Nucleus accumbens (tissue), 56 donors: ENCODE measurements at places on chromosomes 11 and 22.

DNA sequence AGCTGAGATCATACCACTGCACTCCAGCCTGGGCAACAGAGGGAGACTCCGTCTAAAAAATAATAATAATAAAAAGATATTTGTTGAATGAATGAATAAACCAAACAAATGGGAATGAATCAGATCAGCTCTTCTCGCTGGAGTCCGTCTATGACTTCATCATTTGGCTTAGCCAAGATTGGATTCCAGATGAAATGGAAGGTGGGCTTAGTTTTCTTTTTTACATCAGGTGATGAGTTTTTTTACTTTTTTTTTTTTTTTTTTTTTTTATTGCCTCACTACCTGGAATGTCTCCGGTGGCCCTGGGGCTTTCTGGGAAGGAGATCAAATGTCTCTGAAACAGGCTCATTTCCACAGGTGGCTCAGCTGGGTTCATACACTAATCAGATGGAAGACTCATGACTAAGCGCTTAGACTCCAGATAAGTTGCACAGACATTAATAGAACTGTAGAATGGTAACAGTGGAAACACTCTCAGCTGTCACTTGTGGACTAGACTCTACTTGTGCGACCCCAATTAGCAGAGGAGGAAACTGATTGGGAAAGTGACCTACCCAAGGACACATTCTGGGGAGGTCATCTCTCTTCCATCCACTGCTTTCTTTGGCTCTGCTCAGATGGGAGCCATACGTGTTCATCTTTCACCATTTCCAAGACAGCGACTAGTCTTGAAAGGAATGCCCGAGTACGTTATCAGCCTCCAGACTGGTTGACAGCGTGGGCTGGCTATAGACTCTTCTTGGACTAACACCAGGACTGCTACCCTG is 20.5 kb upstream of the RBFOX2 start:
- no peak for DNase-seq

GRCh38 chr11:125768336-125769046 is 10.1 kb downstream of the PATE2 start:
- no peak for DNase-seq

DNA sequence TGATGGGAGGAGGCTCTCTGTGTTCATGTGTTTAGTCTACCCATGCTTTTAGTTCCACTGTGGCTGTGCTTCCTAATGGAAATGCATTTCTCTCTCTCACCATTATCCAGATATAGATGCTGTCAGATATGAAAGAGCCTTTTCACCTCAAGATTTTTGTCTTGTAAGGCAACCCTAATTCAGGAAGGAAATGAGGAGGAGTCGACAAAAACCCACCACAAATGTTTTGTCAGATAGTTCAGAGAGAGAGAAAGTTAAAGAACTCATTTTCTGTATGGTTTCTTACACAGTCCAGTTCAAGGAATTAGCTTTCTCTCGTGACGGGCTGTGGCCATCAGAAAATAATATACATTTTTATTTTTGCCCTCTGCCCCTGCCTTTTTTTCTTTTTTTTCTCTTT is 82.5 kb downstream of the ARL14EP start:
- DNase-seq, result no peak

DNA sequence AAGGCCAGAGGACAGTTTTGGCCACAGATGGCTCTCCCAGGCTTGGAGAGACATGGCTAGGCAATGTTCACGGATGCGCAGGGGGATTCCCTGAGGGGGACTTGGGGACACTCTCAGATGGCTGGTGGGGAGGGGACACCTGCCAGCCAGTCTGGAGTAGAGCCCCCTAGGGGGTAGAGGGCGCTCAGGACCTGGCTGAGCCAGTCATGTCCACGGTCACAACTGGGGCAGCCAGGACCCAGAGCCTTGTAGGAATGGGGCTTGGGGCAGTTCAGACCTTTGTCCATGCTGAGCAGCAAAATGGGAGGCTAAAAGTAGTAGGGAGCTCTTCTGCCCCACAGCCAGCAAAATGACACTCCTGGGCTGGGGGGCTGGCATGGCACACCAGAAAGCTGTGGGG is 1.7 kb downstream of the CSDC2 start:
- no peak for DNase-seq

GRCh38 chr22:42388130-42388797 is 43.9 kb downstream of the NFAM1 start:
- peak; percentile 73 for DNase-seq

DNA sequence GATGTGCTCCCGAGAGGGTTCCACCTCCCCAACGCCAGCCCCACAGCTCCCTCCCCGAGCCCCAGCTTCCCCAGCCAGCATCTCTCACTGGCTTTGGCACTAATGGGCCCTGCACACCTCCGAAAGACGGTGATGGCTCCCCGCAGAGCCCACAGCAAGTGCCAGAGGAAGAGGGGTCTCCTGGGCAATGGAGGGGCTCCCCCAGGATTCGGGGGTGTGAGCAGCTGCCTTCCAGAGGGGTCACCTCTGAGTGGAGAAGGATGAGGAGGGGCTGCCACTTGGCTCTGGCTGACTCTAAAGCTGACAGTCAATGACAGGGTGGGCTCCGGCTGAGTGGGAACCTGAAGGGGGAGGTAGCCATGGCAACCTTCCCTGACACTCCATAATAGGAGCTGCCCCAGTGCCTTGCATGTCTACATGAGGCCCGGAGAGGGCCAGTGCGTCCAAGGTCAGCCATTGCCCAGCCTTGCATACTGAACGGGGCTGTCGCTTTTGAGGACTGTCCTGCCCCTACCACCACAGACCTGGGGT is 98.6 kb upstream of the SYT13 start:
- DNase-seq, result no peak

- no peak for DNase-seq
These were observed 1022.5 kb downstream of the TBC1D22A start for GRCh38 chr22:47784991-47785390.

DNA sequence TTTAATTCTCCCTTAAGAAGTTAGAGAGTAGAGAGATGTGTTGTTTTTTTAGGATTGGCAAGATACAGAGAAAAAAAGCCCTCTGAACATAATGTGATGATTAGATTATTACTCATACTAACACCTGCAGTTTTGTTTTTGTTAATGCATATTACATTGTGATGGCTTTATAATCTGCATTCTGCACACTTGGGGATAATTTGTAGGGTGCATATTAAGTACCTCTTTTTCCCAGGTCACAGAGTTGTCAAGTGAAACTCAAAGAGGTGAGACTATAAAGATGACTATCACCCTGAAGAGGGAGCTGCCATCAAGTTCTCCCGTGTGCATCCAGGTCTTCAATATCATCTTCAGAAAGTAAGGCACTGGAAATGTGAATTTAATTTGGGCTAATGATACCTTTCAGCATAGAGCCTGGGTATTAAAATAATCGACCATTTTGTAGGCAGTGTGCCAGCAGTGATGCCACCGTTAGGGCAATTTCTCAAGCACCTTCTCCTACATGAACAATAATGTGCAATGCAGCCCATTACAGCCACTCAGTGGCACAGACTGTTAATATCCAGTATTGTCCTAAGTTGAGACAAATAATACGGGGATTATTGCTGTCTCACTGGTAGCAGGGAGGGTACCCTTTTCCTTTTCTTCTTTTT is 16.2 kb downstream of the PIWIL4 start:
- DNase-seq, result no peak

- DNase-seq, result no peak
These were observed 2.1 kb upstream of the LRRC32 start for GRCh38 chr11:76672431-76673175.

GRCh38 chr22:44318751-44319150 is 6.0 kb upstream of the SHISAL1 start:
- no peak for DNase-seq

- no peak for DNase-seq
These were observed 359.0 kb downstream of the JRKL start for GRCh38 chr11:96748639-96749370.

DNA sequence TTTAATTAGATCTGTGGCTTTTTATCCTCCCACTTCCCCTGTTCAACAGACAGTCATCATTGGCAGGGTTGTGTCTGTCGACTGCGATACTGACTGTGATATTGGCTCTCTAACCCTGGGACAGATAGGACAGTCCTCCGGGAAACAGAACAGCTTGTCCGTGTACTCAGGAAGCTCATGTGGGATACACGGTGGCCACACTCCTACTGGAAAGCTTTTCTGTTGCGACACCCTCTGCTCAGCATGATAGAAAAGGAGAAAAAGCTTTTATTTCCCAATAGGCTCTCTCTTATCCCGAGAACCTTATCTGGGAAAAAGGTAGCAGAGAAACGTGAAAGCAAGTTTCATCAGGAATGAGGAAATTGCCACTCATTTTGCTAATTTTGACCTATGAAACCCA is 60.4 kb upstream of the HSPA8 start:
- no peak for DNase-seq

DNA sequence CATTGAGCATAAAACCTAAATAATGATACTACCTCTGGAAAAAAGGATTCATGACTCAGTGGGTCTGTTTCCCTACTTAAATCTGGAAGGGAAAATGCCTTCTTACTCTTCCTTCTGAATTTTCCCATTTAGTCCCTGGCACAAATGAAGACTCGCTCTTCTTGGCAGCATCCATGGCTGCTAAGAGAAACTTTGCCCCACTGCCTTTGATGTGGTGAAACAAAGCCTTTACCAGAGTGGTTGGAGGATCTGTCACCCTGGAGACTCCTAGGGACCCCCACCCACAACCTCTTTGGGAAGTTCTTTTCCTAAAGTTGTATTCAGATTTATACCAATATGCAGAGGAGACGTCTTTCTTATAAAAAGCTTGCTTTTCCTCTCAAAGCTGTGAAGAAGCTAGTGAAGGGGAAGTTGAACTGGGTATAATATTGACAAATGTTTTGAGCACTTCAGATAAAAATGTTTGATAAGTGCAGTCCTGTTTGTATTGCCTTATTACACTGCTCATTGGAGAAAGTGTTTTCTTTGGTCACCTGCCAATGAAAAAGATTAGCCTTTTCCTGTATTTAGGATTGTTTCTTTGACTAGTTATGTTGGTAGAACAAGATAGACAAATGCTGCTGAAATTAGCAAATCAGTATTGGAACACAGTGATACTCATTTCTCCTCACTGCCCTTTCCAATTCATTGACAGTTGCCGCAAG is 77.3 kb downstream of the ARFGAP2 start:
- no peak for DNase-seq

GRCh38 chr11:93482556-93482955 is 60.6 kb downstream of the SMCO4 start:
- no peak for DNase-seq

DNA sequence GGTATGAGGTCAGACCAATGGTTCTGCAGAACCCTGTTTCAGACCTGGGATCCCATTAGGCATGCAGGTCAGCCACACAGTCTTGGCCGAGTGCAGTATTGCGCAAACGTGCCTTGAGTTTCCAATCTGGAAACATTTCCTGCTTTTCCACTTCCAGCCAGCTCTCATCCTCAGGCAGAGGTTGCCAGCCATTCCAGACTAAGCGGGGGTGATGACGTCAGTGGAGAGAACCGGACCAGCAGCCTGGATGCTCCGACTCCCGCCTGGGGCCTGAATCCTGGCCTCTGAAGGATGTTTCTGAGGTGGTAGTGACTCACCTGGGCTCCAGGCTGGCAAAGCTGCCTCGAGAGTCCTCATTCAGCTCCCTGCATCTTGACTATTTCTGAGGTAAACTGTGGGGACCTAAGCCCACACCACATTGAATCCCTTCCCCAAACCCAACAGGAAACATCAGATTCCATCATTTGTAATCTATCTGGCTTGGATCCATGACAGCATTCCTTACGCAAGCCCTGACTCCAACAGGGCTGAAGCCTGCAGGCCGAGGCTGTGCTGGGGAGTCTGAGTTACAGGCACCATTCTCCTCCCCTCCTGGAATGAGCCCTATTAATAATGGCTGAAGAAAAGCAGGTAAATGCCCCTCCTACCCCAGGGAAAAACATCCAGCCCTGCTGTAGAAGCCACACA is 83.0 kb downstream of the ABTB2 start:
- DNase-seq, result peak; percentile 58

DNA sequence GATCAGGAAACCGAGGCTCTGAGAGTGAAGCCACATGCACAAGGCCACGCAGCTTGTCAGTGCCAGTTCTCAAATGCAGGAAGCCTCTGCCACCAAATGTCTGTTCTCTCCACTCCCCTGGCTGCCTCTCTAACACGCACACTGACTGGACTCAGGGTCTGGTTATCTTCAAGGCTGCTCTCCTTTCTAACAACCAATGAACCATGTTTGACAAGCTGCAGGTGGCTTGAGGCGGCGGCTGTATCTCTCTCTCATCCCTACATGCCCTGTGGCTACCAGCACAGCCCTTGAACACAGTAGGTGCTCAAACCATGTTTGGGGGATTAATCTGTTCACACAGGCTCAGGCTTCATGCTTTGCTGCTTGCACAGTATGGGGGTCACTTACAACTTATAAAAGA is 23.7 kb downstream of the MFNG start:
- DNase-seq, result no peak

DNA sequence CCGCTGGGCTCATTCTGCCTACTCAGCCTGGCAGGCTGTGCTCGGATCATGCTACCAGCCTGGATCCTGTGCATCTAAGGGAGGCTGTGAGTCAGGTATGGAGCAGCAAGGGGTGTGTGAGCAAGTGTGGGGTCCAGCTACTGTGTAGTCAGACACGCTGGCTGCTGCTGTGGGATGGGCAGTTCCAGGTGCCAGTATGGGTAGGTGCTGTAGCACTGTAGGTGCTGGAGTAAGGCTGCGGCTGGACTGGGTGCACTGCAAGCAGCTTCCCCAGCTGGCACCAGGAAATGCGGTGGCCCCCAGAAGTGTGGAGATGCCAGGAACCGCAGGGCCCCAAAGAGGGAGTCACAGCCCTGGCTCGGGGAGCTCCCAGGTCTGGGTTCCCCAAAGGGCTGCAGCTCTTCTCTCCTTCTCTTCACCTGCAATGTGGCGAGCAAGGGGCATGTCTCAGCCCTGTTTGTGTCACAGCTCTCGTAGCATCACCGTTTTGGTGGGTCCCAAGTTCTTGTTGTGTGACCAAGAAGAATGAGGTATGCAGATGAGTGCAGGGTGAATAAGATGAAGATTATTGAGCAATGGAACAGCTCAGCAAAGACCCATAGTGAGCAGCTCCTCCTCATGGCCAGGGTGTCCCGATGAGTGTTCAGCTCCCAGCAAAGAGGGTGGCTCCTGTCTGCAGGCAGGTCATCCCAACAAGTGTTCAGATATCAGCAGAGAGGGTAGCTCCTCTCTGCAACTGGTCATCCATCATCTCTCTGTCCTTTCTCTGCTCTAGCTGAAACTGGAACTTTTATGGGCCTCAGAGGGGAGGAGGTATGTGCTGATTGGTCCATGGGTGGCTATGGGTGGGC is 462.9 kb downstream of the TBC1D22A start:
- no peak for DNase-seq
